ENCODE measurements at places on chromosomes 4 and X.

GRCh38 chr4:48163746-48164145 is 29.7 kb upstream of the TXK start:
- no peak for DNase-seq

- no peak for DNase-seq
Observed at GRCh38 chrX:28586981-28587551, at the start of gene IL1RAPL1. IL1RAPL1 (plus strand) TSS chrX:28587446.

GRCh38 chr4:8308856-8309771 is 39.6 kb downstream of the HTRA3 start:
- no peak for DNase-seq

DNA sequence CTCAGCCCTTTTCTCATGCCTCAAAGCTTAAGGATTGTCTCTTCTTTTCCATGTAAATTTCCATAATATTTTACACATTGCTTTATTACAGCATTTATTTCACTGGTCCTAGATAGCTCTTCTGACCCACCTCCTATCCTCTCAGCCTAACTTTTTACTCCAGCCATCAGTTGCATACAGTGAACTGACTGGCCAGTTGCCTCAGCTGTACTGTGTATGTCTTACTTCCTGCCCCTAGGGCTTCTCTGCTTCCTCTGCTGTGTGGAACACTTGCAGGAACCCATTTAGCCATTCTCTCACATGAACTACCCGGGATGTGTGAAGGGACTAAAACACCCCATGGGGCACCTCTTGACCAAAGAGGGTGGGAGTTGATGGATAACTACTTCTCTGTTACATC is 18.0 kb downstream of the C4orf33 start:
- DNase-seq = no peak

DNA sequence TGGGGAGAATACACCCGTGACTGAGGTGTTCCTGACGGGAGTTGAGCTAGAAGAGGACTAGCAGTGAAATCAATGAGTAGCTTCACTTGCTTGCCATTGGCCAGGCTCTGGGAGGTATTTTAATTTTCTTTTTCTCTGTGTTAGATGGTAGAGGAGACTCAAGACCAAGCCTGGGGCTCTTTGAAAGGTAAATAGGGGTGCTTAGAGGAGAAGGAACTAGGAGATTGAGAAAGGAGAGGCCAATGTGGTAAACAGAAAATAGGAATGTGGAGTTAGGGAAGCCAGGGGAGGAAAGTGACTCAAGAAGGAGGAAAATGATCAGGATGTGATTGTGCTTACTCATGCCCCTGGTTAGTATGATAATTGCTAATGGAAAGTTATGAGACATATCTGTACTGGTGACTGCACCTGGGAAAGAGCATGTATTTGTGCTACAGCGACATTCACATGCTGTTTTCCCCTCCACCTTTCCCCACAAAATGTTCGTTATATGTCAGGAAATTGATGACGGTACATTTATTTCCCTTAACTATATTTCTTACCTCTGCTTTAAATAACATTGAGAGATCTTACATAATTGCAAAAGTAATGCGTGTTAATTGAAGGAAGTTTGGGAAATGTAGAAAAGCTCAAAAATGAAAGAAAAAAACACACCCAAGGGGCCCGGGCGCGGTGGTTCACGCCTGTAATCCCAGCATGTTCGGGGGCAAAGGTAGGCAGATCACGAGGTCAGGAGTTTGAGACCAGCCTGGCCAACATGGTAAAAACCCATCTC is 16.9 kb upstream of the LRBA start:
- no peak for DNase-seq

GRCh38 chr4:27343411-27343810 is 482.8 kb downstream of the STIM2 start:
- no peak for DNase-seq

- no peak for DNase-seq
Observed at GRCh38 chrX:118499295-118499694, 3.7 kb downstream of the DOCK11 start.

GRCh38 chr4:4456351-4456750 is 69.4 kb downstream of the NSG1 start:
- no peak for DNase-seq

DNA sequence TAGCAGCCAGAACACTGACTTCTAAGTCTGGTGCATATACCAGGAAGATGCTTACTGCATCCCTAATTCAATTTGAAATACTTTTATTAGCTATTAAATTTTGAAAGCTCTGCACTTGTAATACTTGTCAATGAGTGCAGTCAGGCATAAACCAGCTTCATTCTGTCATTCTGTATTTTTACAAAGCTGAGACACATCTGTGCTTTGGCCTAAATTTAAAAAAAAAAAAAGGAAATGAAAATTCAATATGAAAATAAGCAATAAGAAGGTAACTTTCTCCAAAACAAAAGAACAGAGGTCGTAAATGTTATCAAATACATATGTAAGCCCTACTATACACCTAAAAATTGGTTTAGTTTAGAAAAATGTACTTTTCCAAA is 7.0 kb downstream of the SMIM14 start:
- no peak for DNase-seq
